ENCODE measurements at places on chromosomes 5 and 9.
A peak's percentile ranks its signal among the peaks of the same experiment; 100 is the strongest.

- DNase-seq = no peak
Measured at GRCh38 chr5:56321236-56321881, 88.2 kb upstream of the ANKRD55 start.

GRCh38 chr9:11149065-11149464 lies 536.3 kb upstream of the PTPRD start:
- no peak for DNase-seq

GRCh38 chr9:114856215-114856941 lies 50.5 kb upstream of the TNFSF15 start:
- no peak for DNase-seq

DNA sequence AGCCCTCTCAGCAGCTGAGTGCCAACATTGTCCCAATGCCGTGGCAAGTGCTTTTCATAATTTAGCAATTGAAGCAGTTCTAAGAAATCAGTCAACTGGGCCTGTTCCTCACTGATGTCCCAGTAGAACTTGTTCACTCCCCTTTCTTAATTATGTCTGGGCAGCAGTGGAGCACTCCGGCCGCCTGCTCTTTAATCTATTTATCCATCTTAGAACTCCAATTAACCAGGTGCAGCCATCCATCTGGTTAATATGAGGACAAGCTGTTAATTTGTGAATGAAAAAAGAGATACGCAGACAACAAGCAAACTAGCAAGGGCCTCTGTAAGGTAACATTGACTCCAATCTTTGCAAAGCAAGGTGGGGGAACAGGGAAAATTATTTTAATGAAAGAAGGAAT lies 39.4 kb downstream of the MAT2B start:
- no peak for DNase-seq

- DNase-seq = no peak
Measured at GRCh38 chr5:94313696-94314095, 304.7 kb downstream of the KIAA0825 start.

- DNase-seq = no peak
Measured at GRCh38 chr9:93895535-93895934, 59.6 kb downstream of the BARX1 start.

- no peak for DNase-seq
Measured at GRCh38 chr9:136504512-136505348, 21.9 kb upstream of the SEC16A start.

- no peak for DNase-seq
Measured at GRCh38 chr9:90808398-90808797, 6.8 kb downstream of the SYK start.

GRCh38 chr9:110455860-110456259 lies 118.2 kb upstream of the TXNDC8 start:
- no peak for DNase-seq

- no peak for DNase-seq
Measured at GRCh38 chr5:147874910-147875367, 3.6 kb upstream of the SCGB3A2 start.

DNA sequence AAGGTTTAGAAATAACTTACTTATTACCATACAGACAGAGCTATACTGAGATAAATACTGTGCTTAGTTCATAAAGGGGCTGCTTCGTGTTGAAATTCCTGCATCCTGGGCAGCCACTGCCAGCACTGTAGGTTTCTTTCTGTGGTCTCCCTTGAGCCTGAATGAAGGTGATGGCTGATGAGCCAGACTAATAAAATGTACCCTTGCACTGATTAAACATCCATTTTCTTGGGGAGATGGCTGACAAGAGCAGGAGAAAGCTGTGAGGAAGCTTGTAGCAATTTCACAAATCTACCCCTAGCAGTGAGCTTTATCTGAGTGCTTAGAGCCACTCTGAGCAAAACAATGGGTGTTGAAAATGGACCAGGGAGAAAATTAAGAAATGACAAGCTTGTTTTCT lies 23.3 kb upstream of the ZSWIM6 start:
- DNase-seq = no peak

DNA sequence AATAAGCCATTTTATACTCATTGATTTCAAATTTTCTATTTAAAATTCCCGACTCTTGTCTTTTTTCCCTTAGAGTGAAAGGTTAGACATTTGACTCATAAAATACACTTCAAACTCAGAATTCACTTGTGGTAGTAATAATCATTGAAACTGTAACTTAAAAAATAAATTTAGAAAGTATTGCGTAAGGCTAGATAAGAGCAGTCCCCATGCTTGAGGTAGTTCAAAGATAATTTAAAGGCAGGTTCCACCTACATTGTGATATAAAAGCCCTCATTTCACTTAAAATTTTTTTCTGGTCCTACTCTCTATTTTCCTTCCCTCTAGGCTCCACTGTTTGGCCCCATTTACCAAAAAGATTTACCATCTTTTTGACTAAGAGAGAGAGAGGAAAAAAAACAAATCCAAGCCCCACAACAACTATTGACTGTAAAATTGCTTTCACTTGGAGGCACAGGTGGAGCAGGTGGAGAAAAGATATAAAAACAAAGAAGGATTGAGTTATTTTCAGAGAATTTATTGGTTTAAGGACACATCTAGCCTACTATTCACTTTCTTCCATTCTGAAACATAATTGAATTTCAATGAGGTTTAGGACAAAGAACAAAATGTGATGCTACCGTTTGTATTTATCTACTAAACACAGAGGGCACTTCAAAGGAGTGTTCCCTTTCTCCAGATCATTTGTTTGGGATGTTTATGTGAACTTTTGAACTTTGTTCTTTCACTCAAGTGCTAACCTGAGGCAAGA lies 61.0 kb downstream of the FBXO4 start:
- no peak for DNase-seq

- no peak for DNase-seq
Measured at GRCh38 chr5:126508251-126508961, 85.2 kb downstream of the GRAMD2B start.

- DNase-seq = peak; percentile 88
Measured at GRCh38 chr9:114592356-114592755, 4.8 kb downstream of the ATP6V1G1 start.

GRCh38 chr5:157324237-157324636 lies 58.3 kb downstream of the CYFIP2 start:
- DNase-seq = no peak

- no peak for DNase-seq
Measured at GRCh38 chr5:116419258-116419657, 155.4 kb downstream of the SEMA6A start.

DNA sequence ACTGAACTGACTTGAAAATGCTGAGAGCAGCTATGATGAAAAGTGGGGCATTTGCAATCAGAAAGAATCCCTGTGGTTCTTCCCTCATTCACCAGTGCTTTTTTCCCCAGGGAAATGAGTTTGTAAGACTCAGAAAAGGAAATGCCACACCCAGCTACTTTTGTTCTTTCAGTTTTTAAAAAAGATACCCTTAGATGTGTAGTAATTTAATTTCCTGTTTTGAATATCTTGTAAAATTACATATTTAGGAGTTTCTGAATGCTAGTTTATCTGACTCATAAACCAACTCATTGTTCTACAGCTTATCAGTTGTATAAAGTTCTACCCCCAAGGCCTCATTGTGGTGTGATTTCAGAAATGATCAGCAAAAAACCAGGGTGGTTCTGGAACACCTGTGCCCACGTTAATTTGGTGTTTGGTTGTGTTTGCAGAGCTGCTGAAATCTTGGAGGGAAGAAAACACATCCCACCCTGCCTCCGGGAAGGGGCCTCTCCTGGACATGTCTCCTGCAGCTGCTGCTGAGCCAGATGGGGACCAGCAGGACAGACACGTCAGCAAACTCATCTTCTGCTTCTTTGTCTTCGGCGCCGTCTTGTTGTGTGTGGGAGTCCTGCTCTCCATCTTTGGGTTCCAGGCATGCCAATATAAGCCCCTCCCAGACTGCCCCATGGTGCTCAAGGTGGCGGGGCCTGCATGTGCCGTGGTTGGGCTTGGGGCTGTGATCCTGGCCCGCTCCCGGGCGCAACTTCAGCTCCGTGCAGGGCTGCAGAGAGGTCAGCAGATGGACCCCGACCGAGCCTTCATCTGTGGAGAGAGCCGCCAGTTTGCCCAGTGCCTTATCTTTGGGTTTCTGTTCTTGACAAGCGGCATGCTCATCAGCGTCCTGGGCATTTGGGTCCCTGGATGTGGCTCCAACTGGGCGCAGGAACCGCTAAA lies 2.8 kb downstream of the TMEM171 start:
- no peak for DNase-seq

GRCh38 chr5:152366716-152367115 lies 38.4 kb downstream of the NMUR2 start:
- no peak for DNase-seq

DNA sequence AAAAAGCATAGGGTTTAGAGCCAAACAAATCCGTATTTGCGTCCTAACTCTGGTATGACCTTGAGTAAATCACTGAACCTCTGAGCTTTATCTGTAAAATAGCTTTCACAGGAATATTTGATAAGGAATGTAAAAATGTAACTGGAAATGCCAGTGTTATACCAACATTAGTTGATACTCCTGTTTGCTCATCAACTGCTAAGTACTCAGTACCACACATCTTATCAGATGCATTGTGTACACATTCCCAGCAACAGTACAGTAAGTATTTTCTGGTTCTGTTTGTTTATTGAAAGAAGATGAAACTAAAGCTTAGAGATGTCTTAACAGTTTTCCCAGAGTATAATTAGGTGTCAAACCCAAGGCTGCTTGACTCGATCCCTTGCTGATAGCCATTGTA lies 21.5 kb downstream of the SNAPC3 start:
- no peak for DNase-seq

DNA sequence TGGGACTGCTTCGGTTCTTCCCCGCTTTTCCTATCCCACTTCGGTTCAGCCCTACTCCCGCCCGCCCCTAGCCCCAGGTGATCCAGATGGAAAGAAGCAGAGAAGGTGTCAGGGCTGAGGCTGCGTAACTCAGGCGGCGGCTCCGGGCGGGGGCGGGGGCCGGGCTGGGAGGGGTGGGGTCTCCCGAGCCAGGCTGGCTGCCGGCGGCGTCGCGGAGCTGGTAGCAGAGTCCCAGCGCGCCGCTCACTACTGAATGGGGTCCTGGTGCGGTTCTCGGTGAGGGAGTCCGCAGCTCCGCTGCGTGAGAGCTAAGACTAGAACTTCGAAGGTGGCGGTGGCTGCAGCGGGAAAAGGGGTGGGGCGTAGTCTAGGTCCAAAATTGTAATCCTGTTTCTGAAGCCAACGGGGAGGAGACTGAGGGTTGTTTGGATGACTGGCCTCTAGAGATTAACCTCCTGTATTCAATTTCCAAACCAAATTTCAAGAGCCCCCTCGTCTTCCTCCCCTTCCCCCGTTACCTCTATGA lies 1.4 kb downstream of the PRR16 start:
- no peak for DNase-seq

DNA sequence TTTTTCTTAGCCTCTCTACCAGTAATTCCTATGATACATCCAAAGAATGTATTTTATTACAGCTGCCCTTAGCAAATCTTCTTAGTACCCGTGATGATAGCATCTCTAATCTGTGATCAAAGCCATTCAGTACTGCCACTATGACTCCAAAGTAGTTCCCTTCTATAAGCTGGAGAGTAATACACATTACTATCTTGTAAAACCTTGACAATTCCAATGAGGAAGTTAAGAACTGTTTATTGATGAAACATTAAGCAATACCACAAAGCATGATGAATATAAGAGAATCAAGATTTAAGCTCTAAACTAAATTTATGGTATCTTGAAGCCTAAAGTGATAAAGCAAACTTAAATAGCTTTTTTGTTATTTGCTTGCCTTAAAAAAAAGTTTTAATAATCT lies 86.1 kb downstream of the SMIM23 start:
- DNase-seq = no peak

DNA sequence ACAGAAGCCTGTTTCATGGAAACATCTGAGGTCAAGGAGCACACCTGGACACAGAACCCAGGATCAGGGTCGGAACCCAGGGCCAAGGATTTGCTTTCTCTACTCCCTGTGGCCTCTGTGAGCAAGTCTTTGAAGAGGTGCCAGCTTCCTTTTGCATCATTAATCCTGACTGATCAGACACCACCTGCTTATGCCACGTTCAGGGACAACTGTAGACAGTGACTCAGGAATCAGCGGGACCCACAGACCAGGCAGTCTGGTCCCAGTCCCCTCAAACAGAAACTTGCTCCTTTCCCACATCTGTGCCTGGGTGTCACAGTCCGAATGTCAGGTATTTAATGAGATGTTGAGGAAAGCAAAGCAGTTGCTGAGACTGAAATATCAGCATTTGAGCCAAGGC lies 154.8 kb downstream of the SGCD start:
- DNase-seq = no peak

DNA sequence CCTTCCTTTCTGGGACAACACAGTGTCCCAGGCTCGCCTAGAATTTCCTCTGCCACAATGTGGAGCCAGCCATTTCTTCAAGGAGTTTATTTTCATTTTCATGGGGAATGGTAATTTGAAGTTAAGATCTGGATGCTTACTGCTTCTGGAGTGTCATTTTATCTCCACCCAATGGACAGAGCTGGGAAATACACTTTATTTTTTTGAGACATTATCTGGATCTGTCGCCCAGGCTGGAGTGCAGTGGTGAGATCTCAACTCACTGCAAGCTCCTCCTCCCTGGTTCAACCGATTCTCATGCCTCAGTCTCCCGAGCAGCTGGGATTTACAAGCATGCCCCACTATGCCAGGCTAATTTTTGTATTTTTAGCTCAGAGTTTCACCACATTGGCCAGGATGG lies 12.7 kb upstream of the THG1L start:
- DNase-seq = no peak

DNA sequence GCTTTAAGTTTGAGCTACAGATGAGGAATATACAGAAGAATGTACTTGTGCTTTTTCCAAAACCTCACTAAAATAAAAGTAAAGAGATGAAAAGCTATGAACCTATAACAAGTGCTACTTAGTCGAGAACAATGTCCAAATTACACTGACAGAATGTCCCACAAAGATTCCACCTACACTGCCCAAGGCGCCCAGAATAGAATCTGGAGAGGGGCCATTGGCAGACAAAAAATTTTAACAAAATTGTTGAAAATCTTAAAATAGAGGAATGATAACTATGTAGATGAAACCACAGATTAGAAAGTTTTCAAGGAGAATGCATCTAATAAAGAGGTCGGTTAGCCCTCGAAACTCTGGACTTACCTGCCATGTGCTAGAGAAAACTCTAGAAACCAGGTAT lies 235.3 kb downstream of the CETN3 start:
- no peak for DNase-seq

DNA sequence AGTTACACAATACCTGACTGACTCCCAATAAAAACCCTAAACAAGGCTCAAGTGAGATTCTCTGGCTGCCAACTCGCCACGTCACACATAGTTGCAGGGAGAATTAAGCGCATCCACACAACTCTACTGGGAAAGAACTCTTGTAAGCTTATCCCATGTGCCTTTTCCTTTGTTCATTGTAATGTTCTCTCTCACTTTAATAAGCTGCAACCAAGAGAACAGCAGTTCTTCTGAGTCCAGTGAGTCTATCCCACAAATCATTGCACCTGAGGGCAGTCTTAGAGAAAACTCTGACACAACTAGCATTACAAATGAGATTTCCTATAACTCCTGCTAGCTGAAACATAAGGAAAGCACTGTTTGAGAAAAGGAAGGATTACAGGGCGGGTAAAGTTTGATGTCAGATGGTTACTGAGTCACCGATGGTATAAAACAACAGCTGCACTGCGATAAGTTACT lies 27.4 kb downstream of the CENPK start:
- no peak for DNase-seq

Data from CD8-positive, alpha-beta T cell (primary cell).